GM23248 (cell line): ENCODE measurements at places on chromosomes 3 and 15. TPM values are rescaled to one million over a fixed set of nuclear protein-coding genes. Genes with fewer than 3 reads are reported as not detected.
A peak's percentile ranks its signal among the peaks of the same experiment; 100 is the strongest.

GRCh38 chr3:71921036-71921435, 136.1 kb upstream of the PROK2 start:
- H3K36me3 ChIP-seq, result no peaks in the 10 kb centered on the region
- no peaks in the 10 kb centered on the region for H3K4me1 ChIP-seq
- peaks cover 19% of the 10 kb centered on the region for H3K27me3 ChIP-seq
- DNase-seq, result no peak

- H3K4me3 ChIP-seq, result peak overlapping the region; percentile 49
- H3K27me3 ChIP-seq, result no peaks in the 10 kb centered on the region
- DNase-seq, result peak; percentile 86
- H3K4me1 ChIP-seq, result peaks cover 48% of the 10 kb centered on the region
- H3K27ac ChIP-seq, result peak overlapping the region; percentile 80
These were observed 26.5 kb downstream of the IQGAP1 start for GRCh38 chr15:90414408-90415028.

DNA sequence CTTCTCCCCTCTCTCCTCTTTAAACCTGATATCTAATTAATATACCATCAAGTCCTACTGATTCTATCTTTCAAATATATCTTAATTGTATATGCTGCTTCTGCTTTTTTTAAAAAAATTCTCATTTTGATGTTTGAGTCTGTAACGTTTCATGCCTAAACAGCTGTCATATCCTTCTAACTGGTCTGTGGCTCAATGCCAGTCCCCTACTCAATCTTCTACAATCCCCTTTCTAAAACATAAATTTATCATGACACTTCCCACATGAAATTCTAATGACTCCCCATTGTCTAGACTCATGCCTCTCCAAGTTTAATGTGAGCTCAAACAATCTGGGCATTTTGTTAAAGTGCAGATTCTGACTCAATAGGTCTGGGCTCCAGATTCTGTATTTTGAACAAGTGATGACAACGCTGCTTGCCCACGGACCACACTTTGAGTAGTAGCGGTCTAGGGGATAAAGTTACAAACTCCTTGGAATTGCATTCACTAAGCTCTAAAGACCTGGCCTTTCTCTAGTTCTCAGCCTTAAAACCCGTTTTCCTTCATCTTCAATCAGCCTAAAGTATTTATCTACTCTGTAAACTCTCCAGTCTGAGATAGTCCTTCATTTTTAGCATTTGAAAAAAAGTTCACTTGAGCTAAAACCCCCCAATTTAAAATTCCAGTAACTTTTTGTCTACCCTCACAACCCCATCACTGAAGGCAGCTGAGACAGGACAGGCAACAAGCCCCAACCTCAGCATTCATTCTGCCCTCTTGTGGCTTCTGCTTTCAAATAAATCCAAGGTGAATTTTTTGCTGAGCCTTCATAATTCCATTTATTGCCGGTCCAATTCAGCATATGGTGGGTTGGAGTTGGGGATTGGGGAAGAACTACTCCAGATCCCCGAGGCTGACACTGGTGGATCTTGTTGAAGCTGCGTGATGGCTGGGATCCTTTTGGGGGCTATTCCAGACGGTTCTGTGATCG, 88.1 kb upstream of the THRB start:
- H3K27ac ChIP-seq, result no peak overlapping the region
- H3K36me3 ChIP-seq, result no peaks in the 10 kb centered on the region
- H3K27me3 ChIP-seq, result no peaks in the 10 kb centered on the region
- peak; percentile 49 for DNase-seq
- peaks cover 8% of the 10 kb centered on the region; the same call in 1 of the 2 replicates for H3K4me1 ChIP-seq

DNA sequence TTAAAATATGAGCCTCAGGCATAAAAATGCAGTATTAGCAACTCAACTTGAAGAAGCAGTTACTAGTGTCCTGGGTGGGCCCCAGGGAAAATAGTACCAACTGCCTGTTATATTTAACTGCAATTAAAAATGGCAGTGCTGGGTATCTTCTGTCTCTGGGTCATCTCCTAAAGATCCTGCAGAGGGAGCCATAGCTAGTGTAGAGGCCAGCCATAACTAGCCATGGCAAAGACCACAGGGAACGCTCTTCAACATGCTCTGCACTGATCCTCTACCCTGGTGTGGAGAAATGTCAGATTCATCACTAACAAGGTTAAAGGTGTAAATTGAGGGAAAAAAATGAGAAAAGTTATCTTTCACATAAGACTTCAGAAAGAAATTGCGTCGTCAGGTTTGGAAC, 181.3 kb downstream of the SNRPN start:
- H3K4me1 ChIP-seq, result no peaks in the 10 kb centered on the region
- DNase-seq, result peak; percentile 54
- no peaks in the 10 kb centered on the region for H3K36me3 ChIP-seq
- no peaks in the 10 kb centered on the region for H3K27me3 ChIP-seq
- no peak overlapping the region for H3K4me3 ChIP-seq

TRAIP gene
- total RNA-seq, result 4.5 and 6.6 TPM in 2 replicates

- 0 out of 2 replicates have a peak, but pooled peaks cover 4% of the 10 kb centered on the region for H3K27me3 ChIP-seq
- H3K36me3 ChIP-seq, result no peaks in the 10 kb centered on the region
- no peak within 1 kb of the TSS for H3K27ac ChIP-seq
- 0 out of 2 replicates have a peak, but pooled peaks cover 2% of the 10 kb centered on the region for H3K4me1 ChIP-seq
These were observed at the start of gene CAMK2N2 for GRCh38 chr3:184261270-184261853. CAMK2N2 (minus strand) TSS chr3:184261553; CDS start chr3:184261285, 268 bp downstream.

DNA sequence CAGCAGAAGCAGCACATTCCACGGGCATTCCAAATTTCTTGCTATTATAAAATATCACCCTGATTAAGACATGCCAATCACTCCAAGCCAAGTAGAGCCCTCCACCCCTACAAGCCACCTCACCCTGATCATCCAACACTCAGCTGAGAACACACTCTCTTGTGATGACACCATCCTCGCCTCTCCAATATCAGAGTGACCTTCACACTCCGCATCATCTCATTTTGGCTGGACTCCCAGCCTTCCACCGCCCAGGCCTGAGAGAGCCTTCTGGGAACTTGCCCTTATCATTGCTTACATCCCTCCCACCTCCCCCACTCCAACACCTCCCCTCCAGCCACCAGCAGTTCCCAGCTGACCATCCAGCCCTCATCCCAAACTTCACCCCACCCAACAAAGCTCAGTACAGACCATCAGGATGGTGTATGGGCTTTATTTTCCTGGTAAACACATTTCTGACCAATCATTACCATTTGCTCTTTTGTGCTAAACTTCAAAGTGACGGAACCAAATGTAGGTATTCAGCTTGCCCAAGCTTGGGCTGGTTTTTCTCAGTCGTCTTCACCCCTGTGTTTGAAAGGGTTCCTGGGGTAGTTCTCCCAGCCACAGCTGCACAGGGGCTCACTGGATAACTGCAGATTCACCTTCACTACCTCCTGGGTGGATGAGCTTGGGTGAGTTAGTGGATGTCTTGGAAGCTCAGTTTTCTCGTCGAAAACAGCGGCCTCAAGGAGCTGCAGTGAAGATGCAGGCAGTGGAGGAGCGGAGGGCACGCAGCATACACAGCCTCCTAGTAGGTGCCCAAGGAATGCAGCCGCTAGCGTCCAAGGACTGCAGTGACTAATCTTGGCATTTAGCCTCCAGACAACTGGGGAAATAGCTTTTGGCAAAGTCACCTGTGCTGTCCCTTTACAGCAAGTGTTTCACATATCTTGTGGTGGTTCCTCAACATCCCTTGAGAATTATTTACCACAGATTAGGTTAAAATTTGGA, 115.1 kb downstream of the LIPC start:
- no peaks in the 10 kb centered on the region for H3K27me3 ChIP-seq
- peak overlapping the region; percentile 82 for H3K27ac ChIP-seq
- H3K36me3 ChIP-seq, result no peaks in the 10 kb centered on the region
- peaks cover 31% of the 10 kb centered on the region for H3K4me1 ChIP-seq
- peak; percentile 98 for DNase-seq

DNA sequence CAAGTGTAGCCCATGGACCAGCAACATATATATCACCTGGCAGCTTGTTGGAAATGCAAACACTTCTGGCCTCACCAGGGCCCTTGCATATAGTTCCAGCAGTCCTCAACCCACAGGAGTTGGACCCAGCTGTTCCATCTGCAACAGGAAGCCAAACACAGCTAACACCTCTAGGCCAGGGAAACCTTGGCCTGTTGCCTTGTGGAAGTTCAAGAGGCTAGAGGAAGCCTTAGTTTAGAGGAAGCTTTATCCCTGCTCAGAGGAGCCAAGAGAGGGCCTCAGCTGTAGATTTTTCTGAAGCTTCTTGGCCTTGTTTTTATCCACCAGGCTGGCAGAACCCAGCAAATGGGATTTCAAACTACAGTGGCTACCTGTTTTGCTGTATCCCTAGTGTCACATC, 11.4 kb downstream of the FHIT start:
- 0 out of 2 replicates have a peak, but pooled peaks cover 3% of the 10 kb centered on the region for H3K27me3 ChIP-seq
- no peak overlapping the region for H3K4me3 ChIP-seq
- DNase-seq, result no peak
- no peaks in the 10 kb centered on the region for H3K36me3 ChIP-seq

GRCh38 chr3:155554777-155555451, 190.0 kb downstream of the PLCH1 start:
- no peaks in the 10 kb centered on the region for H3K27me3 ChIP-seq
- no peak overlapping the region for H3K27ac ChIP-seq
- no peak for DNase-seq
- H3K36me3 ChIP-seq, result no peaks in the 10 kb centered on the region
- no peak overlapping the region for H3K4me3 ChIP-seq
- no peaks in the 10 kb centered on the region for H3K4me1 ChIP-seq

- H3K27me3 ChIP-seq, result no peaks in the 10 kb centered on the region
- H3K27ac ChIP-seq, result peak overlapping the region; percentile 28; the same call in 1 of the 2 replicates
- peak overlapping the region; percentile 1; the same call in 1 of the 2 replicates for H3K4me3 ChIP-seq
- no peaks in the 10 kb centered on the region for H3K36me3 ChIP-seq
These were observed 491.6 kb upstream of the TPRG1 start for GRCh38 chr3:188680189-188680588.

- DNase-seq, result no peak
- H3K27me3 ChIP-seq, result no peaks in the 10 kb centered on the region
- H3K4me3 ChIP-seq, result no peak overlapping the region
These were observed 66.6 kb downstream of the LEO1 start for GRCh38 chr15:51904931-51905330.

GRCh38 chr15:31111091-31111647, 9.6 kb upstream of the TRPM1 start:
- no peaks in the 10 kb centered on the region for H3K36me3 ChIP-seq
- no peak overlapping the region for H3K4me3 ChIP-seq
- H3K4me1 ChIP-seq, result no peaks in the 10 kb centered on the region
- peak; percentile 31 for DNase-seq
- H3K27ac ChIP-seq, result no peak overlapping the region

CMTM6 gene
- total RNA-seq, result 91.7 and 104 TPM in 2 replicates

DNA sequence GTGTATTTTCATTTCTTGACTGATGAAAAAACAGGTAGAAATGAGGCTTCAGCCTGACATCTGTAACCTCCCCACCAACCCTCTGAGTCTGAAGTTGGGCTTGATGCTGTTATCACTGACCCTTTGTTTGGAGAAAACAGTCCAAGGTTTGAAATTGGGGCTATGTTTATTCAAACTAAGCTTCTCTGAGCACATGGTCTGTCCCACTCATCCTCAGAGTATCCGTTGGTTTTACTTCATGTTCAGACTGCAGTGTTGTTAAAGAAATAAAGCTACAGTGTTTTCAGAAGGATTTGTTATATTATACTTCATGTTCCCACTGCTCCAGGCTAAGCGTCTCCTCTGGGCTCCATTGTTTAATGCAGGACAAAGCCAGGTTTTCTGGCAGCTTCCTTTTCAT, 6.0 kb downstream of the MAPKBP1 start:
- no peak overlapping the region for H3K27ac ChIP-seq
- H3K4me1 ChIP-seq, result peaks cover 48% of the 10 kb centered on the region
- DNase-seq, result no peak
- no peaks in the 10 kb centered on the region for H3K27me3 ChIP-seq
- H3K36me3 ChIP-seq, result no peaks in the 10 kb centered on the region

DNA sequence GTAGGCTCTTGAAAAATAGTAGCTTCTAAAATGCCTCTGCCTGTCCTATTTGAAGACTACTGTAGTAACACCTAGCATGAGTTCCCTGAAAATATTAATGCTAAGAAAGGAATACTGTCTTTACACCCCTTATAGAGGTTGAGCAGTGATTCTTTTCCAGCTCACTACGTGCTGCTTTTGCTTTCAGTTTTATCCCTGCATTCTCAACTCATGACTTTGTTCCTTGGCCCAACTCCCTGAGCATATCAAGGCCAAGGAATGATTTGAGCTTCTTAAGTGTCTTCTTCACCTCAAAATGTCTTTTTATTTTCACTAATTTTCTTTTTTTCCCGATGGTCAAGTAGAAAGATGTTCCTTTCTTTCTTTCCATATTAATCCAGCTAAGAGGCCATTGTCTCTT, 16.5 kb upstream of the P2RY13 start:
- H3K27me3 ChIP-seq, result no peaks in the 10 kb centered on the region
- peak overlapping the region; percentile 65 for H3K4me3 ChIP-seq
- DNase-seq, result peak; percentile 83
- H3K36me3 ChIP-seq, result no peaks in the 10 kb centered on the region
- H3K27ac ChIP-seq, result peak overlapping the region; percentile 42

- H3K27me3 ChIP-seq, result no peaks in the 10 kb centered on the region
- peaks cover 18% of the 10 kb centered on the region; the same call in 1 of the 2 replicates for H3K36me3 ChIP-seq
- peak overlapping the region; percentile 93 for H3K27ac ChIP-seq
- peak overlapping the region; percentile 57 for H3K4me3 ChIP-seq
These were observed 23.8 kb upstream of the TM2D3 start for GRCh38 chr15:101675796-101676582.

GRCh38 chr3:7074217-7074616, 213.3 kb downstream of the GRM7 start:
- H3K27me3 ChIP-seq, result no peaks in the 10 kb centered on the region
- H3K4me1 ChIP-seq, result no peaks in the 10 kb centered on the region
- no peak overlapping the region for H3K4me3 ChIP-seq
- H3K27ac ChIP-seq, result no peak overlapping the region
- no peak for DNase-seq
- H3K36me3 ChIP-seq, result no peaks in the 10 kb centered on the region

DNA sequence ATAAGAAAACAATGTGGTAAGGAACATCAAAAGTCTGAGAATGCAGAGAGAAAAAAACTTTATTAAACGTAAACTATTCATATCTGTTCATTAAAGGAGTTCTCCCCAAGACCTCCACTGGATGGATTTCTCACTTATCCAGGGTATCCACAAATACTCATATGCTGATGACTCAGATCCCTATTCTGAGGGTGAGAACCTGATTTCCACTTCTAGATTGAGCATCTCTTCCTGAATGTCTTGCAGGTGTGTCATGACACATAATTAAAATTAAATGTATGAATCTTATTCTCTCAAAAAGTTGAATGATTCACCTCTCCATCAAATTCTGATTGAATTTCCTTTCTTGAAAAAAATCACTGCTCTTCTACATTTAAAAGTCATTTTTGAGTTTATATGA, 199.9 kb downstream of the MFSD1 start:
- H3K27me3 ChIP-seq, result no peaks in the 10 kb centered on the region; the same call in 1 of the 2 replicates
- H3K27ac ChIP-seq, result no peak overlapping the region
- H3K4me3 ChIP-seq, result no peak overlapping the region
- no peaks in the 10 kb centered on the region for H3K36me3 ChIP-seq
- H3K4me1 ChIP-seq, result no peaks in the 10 kb centered on the region
- no peak for DNase-seq

GRCh38 chr15:59291213-59291549, 81.5 kb downstream of the MYO1E start:
- H3K4me1 ChIP-seq, result peaks cover 38% of the 10 kb centered on the region
- DNase-seq, result no peak
- no peaks in the 10 kb centered on the region for H3K36me3 ChIP-seq
- no peaks in the 10 kb centered on the region for H3K27me3 ChIP-seq
- no peak overlapping the region for H3K27ac ChIP-seq
- H3K4me3 ChIP-seq, result no peak overlapping the region

- H3K36me3 ChIP-seq, result no peaks in the 10 kb centered on the region
- DNase-seq, result no peak
- H3K4me1 ChIP-seq, result no peaks in the 10 kb centered on the region
- no peak overlapping the region for H3K4me3 ChIP-seq
These were observed 866.3 kb downstream of the ROBO2 start for GRCh38 chr3:77906102-77906709.

SLC38A3 gene
- under 0.01 TPM in 1 of 2 replicates, not detected in the other for total RNA-seq

GRCh38 chr15:59013246-59013873, 25.9 kb downstream of the RNF111 start:
- H3K4me3 ChIP-seq, result no peak overlapping the region
- DNase-seq, result no peak
- no peak overlapping the region for H3K27ac ChIP-seq
- 0 out of 2 replicates have a peak, but pooled peaks cover 5% of the 10 kb centered on the region for H3K4me1 ChIP-seq
- H3K27me3 ChIP-seq, result no peaks in the 10 kb centered on the region
